Daoy (cell line): ENCODE measurements at places on chromosomes 13 and 19. TPM values are rescaled to one million over a fixed set of nuclear protein-coding genes. Genes with fewer than 3 reads are reported as not detected.

Gene ZNF222
- total RNA-seq = 4.3 and 5.5 TPM in 2 replicates

Gene OR4F17
- total RNA-seq = not detected in 2 replicates

Gene PRR36
- total RNA-seq = not detected in 2 replicates

Gene ERICH4
- not detected in 2 replicates for total RNA-seq

Gene ZNF723
- total RNA-seq = not detected in 2 replicates

Gene TMEM59L
- total RNA-seq = 0.17 TPM in 1 of 2 replicates, not detected in the other

Gene MAB21L1
- total RNA-seq = 0.65 and 0.74 TPM in 2 replicates

Gene VSIG10L
- total RNA-seq = 0.74 and 1.1 TPM in 2 replicates

Gene ZNF382
- 3.0 and 7.4 TPM in 2 replicates for total RNA-seq

Gene BORA
- total RNA-seq = 15.2 and 22.4 TPM in 2 replicates

Gene MIR17HG
- total RNA-seq = 4.5 and 8.5 TPM in 2 replicates

Gene BEST2
- total RNA-seq = not detected in 2 replicates

Gene CGB1
- total RNA-seq = not detected in 2 replicates

Gene ZNF581
- 10.1 and 15.9 TPM in 2 replicates for total RNA-seq

Gene PODNL1
- not detected in 2 replicates for total RNA-seq

DNA sequence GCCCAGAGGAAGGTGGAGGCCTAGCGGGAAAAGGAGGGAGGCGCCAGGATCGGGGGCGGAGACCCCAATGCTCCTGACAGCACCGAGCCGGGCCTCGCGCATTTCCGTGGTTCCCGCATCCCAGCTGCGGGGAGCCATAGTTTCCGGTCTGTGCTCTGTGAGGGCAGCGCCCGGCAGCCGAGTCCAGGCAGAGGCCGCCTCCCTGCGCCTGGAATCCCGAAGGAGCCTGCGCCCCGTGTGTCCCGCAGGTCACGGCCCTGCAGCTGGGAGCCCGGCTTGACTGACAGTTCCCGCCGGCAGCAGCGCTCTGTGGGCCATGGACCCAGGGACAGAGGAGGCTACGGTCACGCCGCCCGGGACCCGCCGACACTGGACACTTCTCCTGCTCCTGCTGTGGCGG is 74.6 kb upstream of the C13orf46 start:
- DNase-seq = no peak

GRCh38 chr13:101594936-101595335 is 142.5 kb downstream of the ITGBL1 start:
- no peak for DNase-seq

GRCh38 chr13:23845105-23845725 is 44.0 kb downstream of the MIPEP start:
- DNase-seq = no peak

DNA sequence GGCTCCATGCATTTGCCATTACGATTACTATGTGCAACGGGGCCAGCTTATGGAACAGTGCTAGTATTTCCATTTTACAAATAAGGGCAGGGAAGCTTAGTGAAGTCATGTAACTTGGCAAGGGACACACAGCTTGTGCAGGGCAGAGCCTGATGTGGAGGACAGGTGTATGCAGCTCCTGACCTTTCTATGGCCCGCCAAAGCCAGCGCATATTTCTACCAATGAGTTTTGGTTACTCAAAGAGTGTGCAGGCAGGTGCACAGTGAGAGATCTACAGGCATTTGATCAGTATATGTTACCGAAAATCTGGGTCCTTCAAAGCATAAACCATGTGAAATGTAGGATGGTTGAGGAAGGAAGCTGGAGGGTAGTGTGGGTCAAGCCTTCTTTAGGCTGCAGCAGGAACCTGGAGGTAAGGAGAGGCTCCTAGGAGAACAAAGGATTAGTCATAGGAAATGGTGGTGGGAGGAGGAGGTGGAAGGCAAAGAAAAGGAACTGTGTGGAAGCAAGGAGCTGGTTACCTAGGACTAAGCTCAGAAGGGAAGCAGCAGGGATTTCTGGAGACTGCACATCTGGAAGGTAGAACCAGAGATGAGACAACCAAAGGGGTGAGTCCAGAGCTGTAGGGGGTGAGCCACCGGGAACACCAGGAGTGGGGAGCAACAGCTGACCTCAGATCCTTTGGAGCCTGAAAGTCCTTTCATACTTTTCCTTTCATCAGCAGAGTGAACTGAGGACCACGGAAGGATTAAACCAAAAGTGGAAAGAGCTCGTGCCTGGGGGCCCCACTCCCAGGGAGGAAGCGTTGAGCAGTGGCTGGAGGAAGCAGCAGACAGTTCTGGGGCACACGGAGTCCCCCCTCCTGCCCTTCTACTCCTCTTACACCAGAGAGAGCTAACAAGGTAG is 4.2 kb upstream of the PDX1 start:
- peak; percentile 48 for DNase-seq

- DNase-seq = no peak
Measured at GRCh38 chr13:74138241-74138640, 4.0 kb upstream of the KLF12 start.

GRCh38 chr13:25988661-25989060 is 63.2 kb downstream of the SHISA2 start:
- DNase-seq = peak; percentile 13

DNA sequence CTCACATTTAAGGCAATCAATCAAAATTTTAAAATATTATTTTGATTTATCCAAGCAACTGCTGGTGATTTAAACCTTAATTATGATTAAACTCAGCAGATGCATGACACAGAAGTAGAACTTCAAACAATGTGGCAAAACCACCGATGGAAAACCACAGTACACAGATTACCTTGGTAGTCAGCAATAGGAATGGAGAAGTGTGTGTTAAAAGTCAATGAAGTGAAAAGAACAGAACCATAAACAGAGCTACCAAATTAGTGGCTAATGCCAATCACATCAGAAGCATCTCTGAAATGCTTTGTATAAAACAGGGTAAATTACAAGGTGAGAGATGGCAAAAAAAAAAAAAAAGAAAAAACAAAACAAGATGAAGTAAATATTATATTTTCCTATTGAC is 31.2 kb downstream of the KATNAL1 start:
- DNase-seq = no peak

GRCh38 chr13:25169951-25170553 is 2.0 kb downstream of the AMER2 start:
- no peak for DNase-seq

GRCh38 chr13:86608701-86609100 is 809.5 kb upstream of the SLITRK6 start:
- DNase-seq = no peak

GRCh38 chr19:46412650-46413261 is 608 bp downstream of the CCDC8 start:
- no peak for DNase-seq

- no peak for DNase-seq
Measured at GRCh38 chr13:48644951-48645350, 8.8 kb upstream of the CYSLTR2 start.

- no peak for DNase-seq
Measured at GRCh38 chr19:18298601-18299000, 17.2 kb upstream of the JUND start.

DNA sequence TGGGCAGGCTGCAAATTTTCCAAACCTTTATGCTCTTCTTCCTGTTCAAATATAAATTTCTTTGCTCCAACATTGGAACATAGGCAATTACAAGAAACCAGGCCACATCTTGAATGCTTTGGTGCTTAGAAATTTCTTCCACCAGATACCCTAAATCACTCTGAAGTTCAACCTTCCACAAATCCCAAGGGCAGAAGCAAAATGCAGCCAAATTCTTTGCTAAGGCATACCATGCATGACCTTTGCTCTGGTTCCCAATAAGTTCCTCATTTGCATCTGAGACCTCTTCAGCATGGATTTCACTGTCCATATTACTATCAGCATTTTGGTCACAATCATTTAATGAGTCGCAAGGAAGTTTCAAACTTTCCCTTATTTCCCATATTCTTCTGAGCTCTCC is 130.9 kb downstream of the DIAPH3 start:
- DNase-seq = no peak

GRCh38 chr13:45063261-45063860 is 56.9 kb upstream of the GTF2F2 start:
- no peak for DNase-seq

- DNase-seq = no peak
Measured at GRCh38 chr19:55464039-55464661, 401 bp downstream of the C19orf85 start.

DNA sequence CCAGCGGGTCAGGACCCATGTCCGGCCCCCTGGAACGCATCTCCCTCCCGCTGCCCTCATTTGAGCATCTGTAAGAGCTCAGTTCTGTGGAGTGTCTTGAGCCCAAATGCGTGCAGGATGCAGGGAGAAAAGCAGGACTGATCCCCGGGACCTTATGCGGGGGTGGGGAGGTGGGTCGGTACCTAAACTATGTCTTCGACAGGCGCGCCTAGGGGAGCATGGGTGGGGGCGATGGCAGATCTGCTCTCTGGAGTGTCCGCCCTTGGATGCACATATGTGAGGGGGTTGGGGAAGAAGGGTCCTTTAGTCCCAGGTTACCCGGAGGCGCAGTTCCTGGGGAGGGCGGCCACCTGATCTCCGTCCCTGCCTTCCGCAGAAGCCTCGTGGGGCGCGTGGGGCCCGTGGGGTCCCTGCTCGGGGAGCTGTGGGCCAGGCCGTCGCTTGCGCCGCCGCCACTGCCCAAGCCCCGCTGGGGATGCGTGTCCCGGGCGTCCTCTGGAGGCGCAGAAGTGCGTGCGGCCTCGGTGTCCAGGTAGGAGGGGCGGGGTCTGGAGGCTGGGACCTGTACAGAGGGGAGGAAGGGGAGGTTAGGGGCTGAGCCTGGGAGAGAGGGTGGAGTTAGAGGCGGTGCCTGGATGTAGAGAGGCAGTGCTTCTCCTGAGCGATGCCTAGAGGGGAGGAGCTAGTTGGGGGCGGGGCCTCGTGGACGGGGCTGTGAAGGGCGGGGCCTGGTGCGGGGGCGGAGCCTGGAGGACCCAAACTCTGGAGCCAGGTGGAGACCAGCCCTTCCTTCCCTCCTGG is 2.9 kb downstream of the CILP2 start:
- DNase-seq = peak; percentile 74

DNA sequence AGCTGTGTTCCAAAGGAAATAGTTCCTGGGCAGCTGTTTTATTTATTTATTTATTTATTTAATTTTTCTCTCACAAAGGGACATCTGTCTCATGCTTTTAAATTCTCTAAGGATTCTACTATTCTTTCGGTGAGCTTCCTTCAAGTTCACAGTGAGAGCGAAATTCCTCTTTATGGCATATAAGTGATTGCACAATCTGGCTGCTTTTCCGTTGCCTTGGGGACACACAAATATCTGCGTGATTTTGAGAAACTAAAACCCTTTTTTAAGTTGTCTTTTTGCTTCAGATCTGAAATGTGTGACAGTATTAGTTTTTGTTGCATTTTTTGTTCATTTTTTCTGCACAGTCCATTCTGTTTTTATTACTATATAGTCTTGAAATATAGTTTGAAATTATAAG is 19.2 kb downstream of the ZNF486 start:
- DNase-seq = no peak

DNA sequence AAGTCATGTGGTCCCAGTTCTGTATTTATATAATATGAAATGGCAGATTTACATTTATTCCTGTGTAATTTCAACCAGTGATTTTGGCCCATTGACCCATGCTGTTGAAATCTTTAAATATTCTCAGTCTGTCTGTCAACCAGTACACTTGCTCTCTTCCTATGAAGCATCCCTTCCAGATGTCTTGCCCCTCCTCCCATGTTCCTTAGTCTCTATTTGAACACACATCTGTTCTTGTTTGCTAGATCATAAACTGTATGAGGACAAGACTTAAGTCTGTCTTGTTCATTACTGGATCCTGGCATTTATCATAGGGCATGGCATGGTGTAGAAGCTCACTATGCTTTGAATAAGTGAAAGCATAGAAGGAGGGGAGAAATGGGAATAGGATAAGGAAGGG is 34.9 kb downstream of the STARD13 start:
- DNase-seq = no peak

GRCh38 chr13:72141855-72142519 is 275.0 kb upstream of the DACH1 start:
- DNase-seq = no peak

- no peak for DNase-seq
Measured at GRCh38 chr13:109288151-109288709, 498.2 kb downstream of the IRS2 start.

DNA sequence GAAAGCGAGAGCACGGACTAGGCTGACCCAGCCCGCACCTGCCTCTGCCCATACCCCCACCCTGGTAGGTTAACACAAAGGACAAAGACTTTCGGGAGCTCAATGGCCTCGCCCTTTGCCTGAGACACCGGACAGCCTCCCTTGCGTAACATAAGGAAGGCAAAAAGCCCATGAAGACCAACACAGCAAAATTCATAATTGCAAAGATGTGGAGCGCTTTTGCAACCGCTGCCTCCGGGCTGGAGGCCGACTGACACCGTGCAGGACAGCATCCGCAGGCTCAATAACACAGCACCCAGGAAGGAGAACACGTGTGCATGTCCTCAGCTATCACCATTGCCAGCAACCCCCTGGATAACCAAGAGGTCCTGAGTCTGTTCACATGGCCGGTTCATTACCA is 15.4 kb downstream of the LILRA1 start:
- no peak for DNase-seq

- no peak for DNase-seq
Measured at GRCh38 chr13:85575110-85575509, 224.1 kb downstream of the SLITRK6 start.

- peak; percentile 88 for DNase-seq
Measured at GRCh38 chr19:50705422-50706019, 14.1 kb downstream of the SHANK1 start.

GRCh38 chr13:70108356-70109105 is at the start of gene KLHL1:
KLHL1 (minus strand) TSS chr13:70108452; CDS start chr13:70107699, 753 bp downstream.
- DNase-seq = no peak

- DNase-seq = peak; percentile 53
Measured at GRCh38 chr13:101845245-101846020, 393.0 kb downstream of the ITGBL1 start.

DNA sequence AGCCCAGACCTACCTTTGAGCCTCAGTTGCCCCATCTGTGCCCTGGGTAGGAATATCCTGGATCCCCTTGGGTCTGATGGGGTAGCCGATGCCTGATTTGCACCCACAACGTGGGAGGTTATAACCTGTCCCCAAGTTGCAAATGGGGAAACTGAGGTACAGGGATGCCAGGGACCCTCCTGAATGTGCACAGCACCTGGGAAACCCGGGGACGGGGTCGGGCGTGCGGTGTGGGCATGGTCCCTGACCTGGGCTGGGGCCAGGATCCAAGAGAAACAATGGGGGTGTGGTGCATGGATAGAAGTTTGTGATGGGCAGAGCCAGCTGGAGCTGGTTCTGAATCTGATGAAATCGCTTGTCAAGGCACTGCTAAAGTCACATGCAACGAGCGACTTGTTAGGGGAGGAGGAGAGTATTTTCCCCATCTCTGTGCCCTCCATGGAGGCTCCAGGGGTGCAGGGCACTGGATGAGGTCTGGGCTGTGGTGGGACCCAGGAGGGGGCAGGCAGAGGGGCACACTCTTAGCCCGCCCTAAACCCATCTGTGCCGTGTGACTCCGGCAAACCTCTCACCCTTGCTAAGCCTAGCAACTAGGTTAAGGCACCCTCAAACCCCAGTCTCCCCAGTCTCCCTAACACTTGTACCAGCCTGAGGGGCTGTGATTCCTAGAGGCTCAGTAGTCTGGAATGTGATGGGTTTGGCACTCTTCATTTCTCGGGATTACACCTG is 749 bp downstream of the GDF15 start:
- DNase-seq = no peak

GRCh38 chr19:28508666-28509065 is 704.3 kb downstream of the UQCRFS1 start:
- no peak for DNase-seq

- DNase-seq = no peak
Measured at GRCh38 chr19:56811480-56811879, 29.0 kb downstream of the PEG3 start.

- no peak for DNase-seq
Measured at GRCh38 chr13:110507678-110508381, 53.7 kb downstream of the RAB20 start.
